Kidney (tissue), 22 donors: ENCODE measurements at places on chromosomes 1 and 21.

DNA sequence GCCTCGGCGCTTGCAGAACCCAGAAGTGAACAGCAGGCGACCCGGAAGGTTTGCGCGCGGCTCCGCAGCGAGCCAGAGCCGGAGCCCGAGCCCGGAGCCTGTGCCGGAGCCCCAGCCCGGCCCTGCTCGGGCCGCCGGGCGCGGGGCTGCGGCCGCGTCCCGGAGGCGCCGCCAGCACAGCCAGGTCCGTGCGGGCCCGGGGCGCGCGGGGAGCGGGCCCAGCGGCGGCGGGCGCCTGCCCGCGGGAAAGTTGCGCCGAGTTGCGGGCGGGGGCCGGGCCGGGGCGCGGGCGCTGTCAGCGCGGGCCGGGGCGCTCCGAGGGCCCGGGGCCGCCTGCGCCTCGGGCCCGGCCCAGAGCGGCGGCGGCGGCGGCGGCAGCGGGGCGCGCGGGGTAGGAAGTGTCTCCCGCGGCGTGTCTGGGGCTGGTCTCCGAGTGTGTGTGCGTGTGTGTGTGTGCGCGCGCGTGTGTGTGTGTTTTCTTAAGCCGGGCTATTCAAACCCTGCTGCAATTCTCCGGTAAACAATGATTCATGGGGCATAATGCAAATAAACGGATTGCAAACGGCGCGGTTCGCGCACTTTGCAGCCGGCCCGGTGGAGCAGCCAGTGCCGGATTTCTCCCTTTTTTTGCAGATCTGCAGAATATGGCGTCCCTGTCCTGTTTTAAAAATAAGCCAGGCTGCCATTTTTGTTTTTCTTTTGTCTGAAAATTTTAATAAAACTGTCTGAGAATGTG, at the start of gene ZNF362:
ZNF362 (plus strand) TSS at position 22 of the 736 bp plus-strand sequence. CDS start 14,083 bp downstream, outside the sequence.
- DNase-seq = peak; percentile 85

GRCh38 chr1:103327054-103327719, 198.3 kb upstream of the RNPC3 start:
- no peak for DNase-seq

- DNase-seq = no peak
Measured at GRCh38 chr1:24683713-24684162, 40.6 kb downstream of the SRRM1 start.

- DNase-seq = no peak
Measured at GRCh38 chr1:195328102-195328501, 1280.1 kb downstream of the KCNT2 start.

DNA sequence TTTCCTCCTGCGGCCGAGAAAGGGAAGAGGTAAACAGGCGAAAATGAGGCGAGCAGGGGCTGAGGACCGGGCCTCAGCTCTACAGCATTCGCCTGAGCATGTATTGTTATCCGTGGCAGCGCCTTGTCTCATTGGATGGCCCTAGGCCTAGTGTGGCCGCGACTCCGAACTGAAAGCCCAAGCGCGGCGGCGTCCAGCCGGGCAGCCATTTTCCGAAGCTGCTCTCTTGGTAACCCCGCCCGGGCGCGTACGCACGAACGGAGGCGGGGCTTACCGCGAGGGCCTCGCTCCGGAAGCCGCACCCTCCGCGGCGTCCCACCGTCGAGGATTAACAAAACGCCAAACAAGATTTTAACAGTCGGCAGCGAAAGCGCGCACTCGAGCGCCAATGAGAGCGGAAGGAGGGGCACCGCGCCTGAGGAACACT, 797 bp upstream of the USP1 start:
- DNase-seq = no peak

GRCh38 chr1:175152006-175152652, 40.4 kb downstream of the KIAA0040 start:
- peak; percentile 53 for DNase-seq

GRCh38 chr1:84823991-84824390, 69.0 kb downstream of the LPAR3 start:
- no peak for DNase-seq

DNA sequence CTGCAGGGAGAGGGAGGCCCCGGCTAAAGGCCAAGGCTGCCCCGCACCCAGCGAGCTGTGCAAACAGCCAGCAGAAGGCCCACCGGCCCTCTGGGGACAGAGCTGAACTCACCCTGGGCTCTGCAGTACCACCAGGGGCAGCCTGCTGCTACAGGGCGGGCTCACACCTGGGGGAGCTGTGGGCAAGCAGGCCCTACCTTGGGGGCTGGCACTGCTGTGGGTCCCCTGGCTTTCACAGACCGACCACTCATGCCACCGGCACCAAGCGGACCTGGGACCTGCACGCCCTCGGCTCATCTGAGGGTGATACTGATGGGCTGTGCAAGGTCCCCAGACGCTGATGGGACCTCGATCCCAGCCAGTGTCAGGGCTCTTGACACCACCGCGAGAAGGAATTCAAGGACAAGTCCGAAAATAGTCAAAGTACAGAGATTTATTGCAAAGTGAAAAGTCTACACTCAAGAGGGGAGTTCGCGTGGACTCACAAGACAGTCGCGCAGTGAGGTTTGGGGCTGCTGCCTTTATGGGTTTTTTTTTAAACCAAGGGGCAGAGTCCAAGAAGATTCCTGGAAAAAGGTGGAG, 61.0 kb upstream of the ADARB1 start:
- peak; percentile 68 for DNase-seq

DNA sequence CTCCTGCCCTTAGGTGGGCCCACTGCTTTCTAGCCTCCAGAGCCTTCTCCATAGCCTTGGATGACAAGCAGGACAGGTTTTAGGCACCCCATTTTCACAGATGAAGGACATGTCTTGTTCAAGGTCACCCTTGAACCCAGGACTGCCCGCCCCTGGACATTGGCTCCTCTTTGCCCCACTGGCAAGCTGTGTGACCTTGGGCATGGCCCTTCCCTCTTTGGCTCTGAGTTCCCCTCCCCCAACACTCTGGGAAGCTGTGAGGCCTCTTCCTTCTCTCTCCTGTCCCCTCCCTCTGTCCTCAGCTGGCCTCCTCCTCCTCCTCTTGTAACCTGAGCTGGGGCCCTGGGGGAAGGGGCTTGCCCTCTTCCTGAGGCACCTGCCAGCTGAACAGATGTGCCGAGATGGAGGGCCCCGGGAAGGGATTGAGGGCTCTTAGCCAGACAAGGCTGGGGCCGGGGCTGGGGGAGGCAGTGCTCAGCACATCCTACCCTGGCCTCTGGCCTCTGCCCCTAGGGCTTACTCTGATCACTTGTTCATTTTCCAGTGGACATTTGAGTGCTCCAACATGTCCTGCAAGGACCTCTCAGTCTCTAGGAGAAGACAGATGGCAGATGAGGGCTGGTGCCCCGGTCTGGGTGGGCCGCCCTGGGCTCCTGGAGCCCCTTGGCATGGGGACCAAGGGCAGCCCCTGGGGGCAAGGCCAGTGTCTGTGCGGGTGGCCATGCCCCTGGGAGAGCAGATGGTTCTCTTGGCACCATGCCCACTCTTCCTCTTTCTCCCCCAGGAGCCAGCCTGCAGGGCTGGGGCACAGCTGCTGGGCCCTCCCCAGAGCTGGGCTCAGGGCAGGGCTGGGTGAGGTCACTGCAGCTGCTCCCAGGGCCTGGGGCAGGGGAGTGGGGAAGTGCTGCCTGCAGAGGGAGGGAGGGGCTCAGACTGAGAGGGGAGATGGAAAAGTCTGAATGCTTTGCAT, 10.7 kb downstream of the FOXO6 start:
- peak; percentile 91 for DNase-seq
